ENCODE measurements at places on chromosomes 7 and 10.
A peak's percentile ranks its signal among the peaks of the same experiment; 100 is the strongest.

DNA sequence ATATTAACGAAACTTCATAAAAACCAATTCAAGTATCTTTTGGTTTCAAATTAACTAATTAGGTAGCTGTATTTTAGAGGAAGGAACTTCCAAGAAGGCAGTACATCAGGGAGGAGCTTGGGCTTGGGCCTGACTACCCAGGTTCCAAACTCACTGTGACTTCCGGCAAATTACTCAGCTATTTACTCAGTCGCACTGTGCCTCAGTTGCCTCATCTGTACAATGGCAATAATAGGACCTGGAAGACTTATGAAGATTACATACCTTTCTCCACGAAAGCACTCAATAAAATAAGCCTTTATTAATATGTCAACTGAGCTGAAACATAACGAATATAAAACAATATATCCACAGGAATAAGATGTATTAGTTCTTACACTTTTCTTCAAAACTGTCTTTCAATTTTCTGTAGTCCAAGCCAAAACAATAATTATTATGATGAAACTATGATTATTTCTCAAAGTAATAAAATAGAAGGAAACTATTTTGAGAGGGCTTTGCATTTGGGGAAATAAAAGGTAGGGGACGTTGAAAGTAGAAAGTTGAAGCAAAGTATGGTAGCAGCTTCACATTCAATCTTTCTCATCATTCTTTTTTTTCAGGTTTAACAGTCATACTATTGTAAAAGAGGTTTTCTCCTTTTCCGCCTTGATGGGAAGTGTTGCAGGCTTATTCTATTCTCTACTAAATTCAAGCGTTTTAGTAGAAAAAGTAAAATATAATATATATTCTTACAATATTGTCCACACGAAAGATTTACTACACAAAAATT lies 10.5 kb upstream of the EBLN1 start:
- no peak for DNase-seq

- no peak for DNase-seq
Observed at GRCh38 chr7:5699467-5700384, 81.7 kb downstream of the RNF216 start.

DNA sequence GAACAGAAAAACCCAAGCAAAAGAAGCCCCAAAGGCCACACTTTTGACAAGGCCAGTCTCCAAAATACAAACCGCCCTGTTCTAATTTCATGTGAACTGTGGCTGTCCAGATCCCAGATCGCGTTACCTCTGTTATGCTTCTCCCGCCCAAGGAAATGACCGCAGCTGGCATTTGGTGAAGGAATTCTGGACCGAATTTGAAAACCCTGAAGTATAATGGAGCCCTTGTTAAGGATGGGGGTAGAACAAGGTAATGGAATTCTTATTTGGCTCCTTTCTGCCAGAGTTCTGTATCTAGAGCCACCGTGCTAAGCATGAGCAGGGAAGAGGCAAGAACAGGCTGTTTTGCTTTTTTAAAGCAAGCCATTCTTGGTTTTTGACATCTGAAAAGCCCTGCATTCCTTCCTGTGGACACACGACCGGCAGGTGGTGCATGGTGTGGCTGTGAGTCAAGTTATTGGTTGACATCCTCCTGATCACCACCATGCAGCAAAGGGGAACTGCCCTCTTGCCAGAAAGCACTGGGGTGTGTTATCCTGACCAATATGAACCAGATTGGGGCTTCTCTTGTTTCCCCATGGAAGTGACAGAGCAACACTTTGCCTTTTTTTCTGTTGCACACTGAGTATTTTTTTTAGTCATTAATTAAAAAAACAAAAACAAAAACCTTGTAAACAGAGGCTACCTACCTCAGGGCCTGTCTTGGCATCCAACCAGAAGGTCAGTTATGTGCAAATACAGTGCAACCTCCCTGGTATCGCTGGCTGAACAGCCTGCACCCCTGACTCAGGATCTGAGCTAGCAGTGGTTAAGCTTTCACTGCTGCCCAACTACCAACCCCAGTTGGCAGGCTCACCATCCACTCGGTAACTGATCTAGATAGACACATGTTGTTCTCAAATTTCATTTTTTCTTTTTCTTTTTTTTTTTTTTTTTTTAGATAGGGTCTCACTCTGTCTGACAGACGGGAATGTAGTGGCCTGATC lies 14.2 kb downstream of the UCMA start:
- no peak for DNase-seq

DNA sequence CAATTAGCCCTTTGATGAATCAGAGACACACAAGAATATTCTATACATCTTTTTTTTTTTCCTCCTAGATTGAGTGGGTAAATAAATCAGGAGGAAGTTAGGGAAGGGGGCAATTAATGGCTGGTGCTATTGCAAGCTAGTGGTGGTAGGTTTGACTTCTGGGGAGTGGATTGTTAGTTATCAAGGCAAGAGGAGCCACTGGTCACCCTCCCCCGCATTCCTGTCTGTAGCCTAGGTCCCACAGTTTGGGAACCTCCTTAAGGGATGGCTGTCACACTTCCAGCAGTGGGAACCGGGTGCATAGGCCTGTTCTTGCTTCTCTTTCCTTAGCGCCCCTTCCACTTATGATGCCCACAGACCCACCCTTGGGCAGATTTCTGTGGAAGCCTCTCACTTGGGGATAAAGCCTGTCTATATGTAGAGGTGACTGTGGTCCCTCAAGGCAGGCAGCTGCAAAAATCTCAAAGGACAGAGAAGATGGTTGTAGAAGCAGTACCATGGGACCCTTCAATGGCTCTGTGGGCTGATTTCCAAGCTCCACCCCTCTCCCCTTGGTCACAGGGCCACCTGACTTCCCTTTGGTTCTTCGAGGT lies 2.3 kb upstream of the ADCK2 start:
- no peak for DNase-seq

DNA sequence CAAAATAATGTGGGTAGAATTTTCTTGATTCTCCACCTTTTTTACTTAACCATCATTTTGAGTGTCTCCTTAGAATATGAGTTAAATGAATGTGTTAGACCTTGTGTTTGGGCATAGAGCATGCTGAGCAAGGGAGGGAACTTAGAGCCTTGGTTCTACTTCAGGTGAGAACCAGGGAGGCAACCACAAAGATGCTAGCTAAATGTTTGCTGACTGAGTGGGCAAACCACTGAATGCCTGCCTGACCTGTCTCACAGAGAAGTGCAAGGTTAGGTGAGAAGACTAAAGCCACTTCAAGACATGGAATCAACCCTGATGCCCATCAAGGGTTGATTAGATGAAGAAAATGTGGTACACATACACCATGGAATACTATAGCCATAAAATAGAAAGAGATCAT lies 242.6 kb upstream of the ZNF32 start:
- DNase-seq = no peak

GRCh38 chr10:42836771-42837468 lies 54.3 kb downstream of the BMS1 start:
- DNase-seq = no peak

GRCh38 chr7:30177186-30177585 lies 42.4 kb downstream of the MTURN start:
- no peak for DNase-seq

DNA sequence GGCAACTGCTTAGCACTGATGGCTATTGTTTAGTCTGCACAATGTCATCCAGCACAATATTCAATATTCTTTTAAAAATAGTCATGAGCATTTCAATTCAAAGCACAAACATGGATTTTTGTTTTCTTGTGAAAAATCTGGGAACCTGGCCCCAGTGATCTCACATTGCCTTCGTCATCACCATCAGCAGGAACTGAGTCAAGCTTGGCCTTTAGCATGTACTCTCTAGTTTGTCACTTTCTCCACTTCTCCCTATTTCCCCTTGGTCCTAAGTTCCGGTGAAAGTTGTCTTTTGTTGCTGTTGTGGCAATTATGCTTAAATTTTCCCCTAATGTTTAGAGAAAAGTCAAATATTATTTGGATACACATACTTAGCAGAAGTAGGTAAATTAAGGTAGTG lies 252.9 kb upstream of the SORCS1 start:
- no peak for DNase-seq

GRCh38 chr10:77629775-77630506 lies 7.7 kb downstream of the KCNMA1 start:
- no peak for DNase-seq

DNA sequence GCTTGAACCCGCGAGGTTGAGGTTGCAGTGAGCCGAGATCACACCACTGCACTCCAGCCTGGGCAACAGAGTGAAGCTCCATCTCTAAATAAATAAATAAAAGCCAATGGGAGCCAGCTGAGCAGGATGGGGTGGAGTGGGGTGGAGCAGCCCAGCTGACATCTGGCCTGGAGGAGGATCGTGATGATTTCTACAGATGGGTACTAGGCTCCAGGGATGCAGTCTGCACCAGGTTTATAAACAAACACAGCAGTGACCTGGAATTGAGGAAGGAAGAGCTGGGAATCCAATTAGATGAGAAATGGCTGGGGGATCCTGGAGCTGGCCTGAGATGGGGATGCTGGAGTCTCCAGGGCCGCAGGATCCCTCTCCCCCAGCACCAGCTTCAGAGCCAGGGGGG lies 7.3 kb upstream of the GRIFIN start:
- DNase-seq = no peak

DNA sequence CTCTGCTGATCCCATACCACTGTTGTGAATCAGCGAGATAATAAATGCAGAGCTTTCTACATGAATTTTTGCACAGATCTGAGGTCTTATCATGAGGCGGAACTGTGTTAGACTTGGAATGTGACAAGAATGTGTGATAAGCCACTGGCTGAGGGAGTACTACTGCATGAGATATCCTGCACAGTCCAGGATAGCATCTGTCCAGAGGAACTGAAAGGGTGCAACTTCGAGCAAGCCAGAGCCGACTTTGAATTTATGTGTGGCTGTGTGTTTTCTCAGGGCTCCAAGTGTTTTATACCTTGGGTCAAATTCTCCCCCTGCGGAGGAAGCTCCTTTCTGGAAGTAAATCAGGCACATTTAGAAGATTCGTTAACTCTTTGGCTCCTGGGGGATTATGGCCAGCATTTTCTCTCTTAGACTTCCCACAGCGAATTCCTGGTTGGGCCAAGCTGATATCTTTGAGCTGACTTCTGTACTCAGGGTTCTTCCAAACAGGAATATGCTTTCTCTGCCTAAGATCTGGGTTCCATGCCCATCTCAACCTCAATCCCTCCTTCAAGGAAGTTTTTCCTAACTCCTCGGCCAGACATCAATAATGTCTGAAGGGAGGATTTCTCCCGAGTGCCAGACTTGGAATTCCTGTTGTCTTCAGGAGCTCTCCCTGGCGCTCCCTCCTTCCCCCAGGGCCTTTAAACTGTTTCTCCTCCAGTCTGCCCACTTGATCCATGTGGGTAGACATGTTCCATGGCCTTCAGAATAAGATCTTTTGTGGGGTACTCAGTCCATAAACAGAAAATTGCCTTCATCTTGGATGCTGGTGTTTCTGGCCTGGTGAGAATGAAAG lies 2.5 kb upstream of the MEST start:
- peak; percentile 26 for DNase-seq

GRCh38 chr10:98910546-98910945 lies 325.1 kb downstream of the HPSE2 start:
- DNase-seq = no peak

DNA sequence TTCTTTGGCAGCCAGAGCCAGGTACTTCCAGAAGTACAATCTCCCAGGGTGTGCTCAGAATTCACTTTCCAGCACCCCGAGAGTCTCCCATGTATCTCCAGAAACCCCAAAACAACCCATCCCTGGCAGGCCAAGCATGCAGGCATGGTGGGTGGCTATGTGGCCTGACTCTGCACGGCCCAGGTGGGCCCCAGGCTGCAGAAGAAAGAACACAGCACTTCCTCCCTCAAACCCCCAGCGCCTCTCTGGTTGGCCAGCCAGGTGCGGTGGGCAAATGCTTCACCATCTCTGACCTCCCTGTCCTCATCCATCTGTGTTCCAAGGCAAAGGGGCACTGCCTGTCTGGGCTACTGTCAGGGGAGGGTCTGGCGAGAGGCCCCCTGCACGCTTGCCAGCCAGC lies 100.3 kb downstream of the MKI67 start:
- DNase-seq = no peak
